Sciatic nerve (tissue), 2 donors: ENCODE measurements at places on chromosomes 12 and 14. TPM values are rescaled to one million over a fixed set of nuclear protein-coding genes. Genes with fewer than 3 reads are reported as not detected.

GRCh38 chr12:68210875-68211274 is 14.7 kb downstream of the IL26 start:
- DNase-seq = no peak

Gene OTUB2
- 0.80 TPM for total RNA-seq

Gene BATF
- 1.7 TPM for total RNA-seq

DNA sequence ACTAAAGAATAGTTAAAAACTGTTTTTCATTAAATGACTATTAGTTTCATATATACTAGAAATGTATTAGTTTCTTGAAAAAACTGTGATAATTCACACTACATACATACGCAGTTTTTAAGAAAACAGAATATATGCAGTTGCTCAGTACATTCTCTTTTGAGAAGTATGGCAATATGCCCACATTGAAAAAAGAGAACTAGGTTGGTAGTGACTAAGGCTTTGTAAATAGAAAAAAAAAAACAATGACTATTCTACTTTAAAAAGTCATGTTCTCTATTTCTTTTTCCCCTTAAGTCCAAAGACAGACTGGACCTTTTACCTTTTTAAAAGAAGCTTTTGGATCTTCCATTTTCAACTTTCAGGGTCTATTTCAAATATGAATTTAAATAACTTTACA is 25.0 kb downstream of the SNX6 start:
- no peak for DNase-seq

DNA sequence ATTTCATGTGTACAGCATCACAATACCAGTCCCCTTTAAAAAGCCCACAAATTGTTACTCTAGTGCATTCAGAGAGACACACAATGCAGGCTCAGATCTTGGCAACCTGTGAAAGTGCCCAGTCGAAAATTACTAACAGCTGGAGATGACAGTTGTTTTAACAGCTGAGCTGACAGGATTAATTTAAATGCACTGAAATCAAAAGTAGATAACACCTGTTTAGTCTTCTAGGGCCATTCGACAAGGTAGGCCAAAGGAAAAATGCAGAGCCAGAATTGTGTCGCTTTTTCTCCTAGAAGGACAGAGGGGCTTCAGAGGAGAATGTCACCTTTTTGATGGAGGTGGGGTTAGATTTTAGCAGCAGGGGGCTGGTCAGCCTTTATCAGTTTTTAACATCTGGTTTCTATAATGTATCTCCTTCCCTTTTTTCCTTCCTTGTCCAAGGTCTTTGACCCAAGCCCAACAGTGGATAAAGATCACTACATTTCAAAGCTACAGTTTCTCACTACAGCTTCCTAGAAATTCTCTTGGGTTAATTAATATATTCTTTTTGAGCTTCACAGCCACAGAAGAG is 139.1 kb downstream of the SOX5 start:
- DNase-seq = no peak

GRCh38 chr12:7642287-7642686 is 23.4 kb downstream of the APOBEC1 start:
- DNase-seq = no peak

- DNase-seq = peak; percentile 87
Measured at GRCh38 chr12:47717443-47718193, 7.7 kb downstream of the ENDOU start.

Gene IKBIP
- 16.4 TPM for total RNA-seq

DNA sequence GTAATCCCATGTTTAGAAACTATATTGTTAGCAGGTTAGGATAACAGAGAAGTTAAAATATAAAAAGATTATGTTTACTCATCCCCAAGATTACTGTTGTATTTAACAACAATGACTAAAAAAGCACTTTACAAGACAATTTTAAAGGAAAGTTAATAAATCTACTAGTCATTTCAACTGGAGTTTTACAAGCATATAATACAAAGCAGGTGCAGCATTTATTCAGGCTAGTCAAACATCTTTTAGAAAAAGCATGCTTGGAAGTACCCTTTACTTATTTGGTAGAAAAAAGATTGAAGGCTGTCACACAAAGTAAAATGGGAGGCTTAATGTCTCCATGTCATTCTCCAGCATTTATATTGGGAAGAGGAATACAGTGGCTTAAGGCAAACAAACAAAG is 80.6 kb downstream of the HEATR5A start:
- DNase-seq = no peak

- no peak for DNase-seq
Measured at GRCh38 chr12:88876857-88877256, 296.6 kb upstream of the KITLG start.

GRCh38 chr14:38828183-38828827 is 274.7 kb downstream of the SEC23A start:
- no peak for DNase-seq

GRCh38 chr12:89239534-89239933 is 112.8 kb downstream of the DUSP6 start:
- DNase-seq = no peak
